Amniotic stem cell (primary cell): ENCODE measurements at places on chromosomes 1 and 21.

GRCh38 chr1:202146993-202147392 is 2.5 kb upstream of the ARL8A start:
- DNase-seq, result no peak

- DNase-seq, result no peak
Observed at GRCh38 chr1:186790101-186790500, 38.6 kb upstream of the PLA2G4A start.

DNA sequence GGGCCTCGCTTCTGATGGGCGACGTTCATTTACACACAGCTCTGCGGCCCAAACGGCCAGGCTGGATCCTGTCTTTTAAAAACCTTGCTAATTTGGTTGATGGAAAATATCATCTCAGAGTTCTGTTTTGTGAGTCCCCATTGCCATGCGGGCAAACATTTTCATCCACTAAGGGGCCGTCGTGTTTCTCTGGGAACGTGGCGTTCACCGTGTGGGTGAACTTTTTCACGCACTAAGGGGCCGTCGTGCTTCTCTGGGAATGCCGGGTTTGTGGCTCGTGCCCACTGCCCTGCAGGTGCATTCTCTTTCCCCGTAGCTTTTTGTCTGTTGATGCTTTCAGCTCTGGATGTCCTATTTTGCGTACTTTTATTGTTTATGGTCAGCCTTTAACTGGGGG is 6.8 kb downstream of the COL18A1 start:
- DNase-seq, result no peak

DNA sequence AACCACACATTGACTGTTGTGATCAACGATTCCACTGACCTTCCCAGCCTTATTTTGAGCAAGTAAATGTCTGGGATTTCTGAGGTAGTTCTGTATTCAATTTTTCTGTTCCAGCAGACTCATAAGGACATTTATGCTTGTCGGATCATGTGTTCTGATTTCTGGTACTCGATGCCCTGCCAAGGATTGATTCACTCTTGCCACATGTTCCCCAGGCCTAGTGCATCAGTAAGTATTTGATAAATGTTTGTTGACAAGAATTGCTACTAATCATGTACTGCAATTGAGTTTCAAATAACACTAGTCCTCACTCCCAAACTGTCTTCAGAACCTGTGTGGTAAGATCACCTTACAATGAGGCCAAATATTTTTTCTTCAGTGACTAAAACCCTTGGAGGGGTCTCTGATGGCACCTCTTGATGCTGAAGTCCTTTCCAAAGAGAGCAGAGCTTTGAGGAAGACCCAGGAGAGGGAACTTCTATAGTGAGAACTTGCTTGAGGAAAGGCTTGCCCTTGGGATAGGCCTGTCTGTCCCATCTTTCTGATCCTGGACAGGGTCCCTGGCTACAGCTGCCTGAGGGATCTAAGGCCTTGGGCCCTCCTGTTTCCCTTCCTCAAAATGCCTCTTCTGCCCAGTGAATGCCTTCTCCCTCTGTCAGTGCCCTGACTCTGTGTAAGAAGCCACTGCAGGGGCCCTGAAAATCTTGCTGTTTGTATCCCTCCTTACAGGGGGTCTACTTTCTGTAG is 115.8 kb upstream of the FAM78B start:
- DNase-seq, result no peak

DNA sequence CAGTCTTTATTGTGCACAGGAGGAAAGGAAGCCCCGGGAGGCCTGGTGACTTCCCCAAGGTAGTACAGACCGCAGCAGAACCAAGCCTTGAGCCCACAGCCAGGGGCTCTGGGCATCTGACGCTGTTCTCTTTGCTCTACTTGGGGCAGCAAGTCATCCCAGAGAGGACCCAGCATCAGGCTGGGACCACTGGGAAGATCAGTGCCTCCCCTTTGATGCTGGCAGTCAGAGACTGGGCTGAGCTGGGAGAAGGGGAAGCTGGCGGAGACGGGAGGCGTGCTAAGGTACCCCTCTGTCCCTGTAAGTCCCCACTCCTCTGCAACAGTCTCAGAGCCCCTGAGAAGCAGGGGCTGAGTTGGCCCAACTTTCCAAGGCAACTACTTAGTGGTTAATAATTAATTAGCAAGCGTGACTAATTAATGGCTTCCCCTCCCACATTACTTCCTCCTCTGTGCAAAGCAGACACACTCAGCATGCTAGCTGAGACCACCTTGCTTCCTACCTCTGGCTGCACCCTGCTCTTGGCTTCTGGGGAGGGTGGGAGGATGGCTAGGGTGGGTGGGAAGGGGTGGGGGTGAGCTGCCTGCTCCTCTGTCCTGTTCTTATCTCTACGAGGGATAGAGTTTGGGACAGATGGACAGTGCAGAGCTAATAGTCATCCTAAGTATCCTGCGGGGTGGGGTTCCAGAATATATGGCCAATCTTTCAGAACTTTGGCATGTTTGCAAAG is 1.3 kb downstream of the INAVA start:
- DNase-seq, result no peak

DNA sequence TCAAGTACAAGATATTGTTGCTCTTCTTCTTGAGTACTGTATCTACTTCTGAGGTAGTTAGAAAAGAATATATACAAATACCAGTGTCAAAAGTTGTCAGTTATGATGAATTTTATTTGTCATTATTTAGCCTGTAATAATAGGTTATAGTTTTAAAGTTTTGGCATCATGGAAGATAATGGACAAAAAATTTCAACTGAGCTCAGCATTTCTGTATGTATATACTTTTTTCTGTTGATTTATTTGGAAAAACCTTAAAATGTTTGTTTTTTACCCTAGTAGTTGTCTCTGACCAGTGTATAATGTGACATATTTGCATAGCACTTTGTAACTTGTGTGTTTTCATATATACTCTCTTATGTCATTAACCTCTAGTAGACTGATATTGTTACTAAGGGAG is 11.1 kb downstream of the SLC35A3 start:
- DNase-seq, result no peak

DNA sequence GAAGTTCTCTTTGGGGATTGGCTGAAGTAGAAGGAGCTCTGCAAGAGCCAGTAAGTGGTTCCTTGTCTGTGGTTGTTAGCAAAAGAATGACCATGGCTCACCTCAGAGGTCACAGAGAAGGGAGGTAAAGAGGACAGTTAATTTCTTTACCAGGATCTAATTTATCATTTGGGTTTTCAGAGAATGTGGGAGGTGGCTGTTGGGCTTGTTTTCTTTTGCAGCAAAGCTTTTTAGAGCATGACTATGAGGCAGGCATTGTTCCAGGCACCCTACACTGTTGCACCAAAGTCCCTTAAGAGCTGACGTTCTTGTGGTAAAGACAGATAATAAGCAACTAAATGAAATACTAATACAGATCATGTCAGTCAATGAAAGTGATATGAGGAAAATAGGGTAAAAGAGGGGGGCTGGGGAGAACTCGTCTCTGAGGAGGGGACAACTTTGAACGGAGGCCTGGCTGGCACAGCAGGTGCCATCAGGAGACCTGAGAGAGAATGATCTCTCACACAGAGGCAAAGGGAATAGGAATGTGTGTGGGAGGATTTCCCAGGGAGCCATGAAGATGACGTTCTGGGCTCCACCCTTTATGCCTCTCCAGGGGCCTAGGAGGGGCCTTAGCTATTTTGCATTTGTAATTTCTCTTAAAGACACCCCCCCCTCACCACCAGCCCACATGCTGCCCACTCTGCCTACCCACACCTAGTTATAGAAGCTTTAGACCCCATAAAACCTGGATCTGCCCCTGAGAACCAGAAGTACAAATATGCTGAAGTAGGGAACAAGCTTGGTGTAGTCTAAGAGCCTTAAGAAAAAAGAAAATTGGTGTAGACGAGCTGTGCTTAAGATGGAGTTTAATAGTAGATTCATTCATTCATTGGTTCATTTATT is 177.5 kb downstream of the ROR1 start:
- DNase-seq, result no peak

DNA sequence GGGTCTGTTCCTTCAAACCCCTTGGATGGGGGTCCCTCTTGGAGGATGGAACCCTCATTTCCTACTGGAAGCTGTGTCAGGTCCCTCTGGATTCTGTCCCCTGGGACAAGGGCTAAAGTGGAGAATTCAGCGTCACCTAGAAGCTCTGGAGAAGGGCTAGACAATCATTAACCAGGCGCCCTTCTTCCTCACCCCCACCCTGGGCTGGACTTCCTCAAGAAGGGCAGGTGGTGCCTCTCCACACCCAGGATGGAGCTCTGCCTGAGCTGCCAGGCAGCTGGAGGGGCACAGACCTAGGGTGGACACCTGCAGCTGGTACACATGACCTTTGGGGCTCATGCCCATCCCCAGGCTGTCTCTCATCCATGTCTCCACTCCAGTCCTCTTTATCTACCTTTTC is 3.6 kb downstream of the CELF3 start:
- DNase-seq, result no peak

- DNase-seq, result no peak
Observed at GRCh38 chr1:44605914-44606615, 68.2 kb downstream of the TMEM53 start.

- peak; percentile 74 for DNase-seq
Observed at GRCh38 chr21:32256873-32257620, 21.8 kb downstream of the MIS18A start.

GRCh38 chr1:11143907-11144306 is 44.2 kb upstream of the EXOSC10 start:
- no peak for DNase-seq

- no peak for DNase-seq
Observed at GRCh38 chr1:91604632-91605031, 104.0 kb downstream of the CDC7 start.

- no peak for DNase-seq
Observed at GRCh38 chr1:14369526-14370213, 228.8 kb upstream of the KAZN start.

- DNase-seq, result no peak
Observed at GRCh38 chr1:11301601-11302000, 28.6 kb downstream of the UBIAD1 start.

- no peak for DNase-seq
Observed at GRCh38 chr1:81409780-81410274, 390.9 kb upstream of the ADGRL2 start.

GRCh38 chr1:226954777-226955176 is 14.7 kb downstream of the COQ8A start:
- DNase-seq, result no peak

DNA sequence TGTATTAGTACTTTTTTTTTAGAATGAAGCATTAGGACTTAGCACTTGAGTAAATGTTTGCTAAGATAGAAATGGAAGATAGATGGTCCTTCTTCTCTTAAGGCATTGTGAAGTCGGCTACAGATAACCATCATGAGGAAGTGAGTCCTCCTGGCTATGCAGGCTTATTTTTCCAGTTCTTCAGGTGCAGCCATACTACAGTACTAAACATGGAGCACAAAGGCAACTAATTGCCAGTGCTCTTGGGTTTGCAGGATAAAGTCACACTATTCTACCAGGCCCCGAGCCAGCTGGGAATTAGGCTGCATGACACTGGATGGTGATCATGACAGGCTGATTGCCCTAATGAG is 197.3 kb upstream of the SGIP1 start:
- DNase-seq, result no peak

GRCh38 chr21:36846631-36847030 is 119.8 kb downstream of the HLCS start:
- no peak for DNase-seq

- DNase-seq, result no peak
Observed at GRCh38 chr21:39373634-39374033, 24.7 kb upstream of the HMGN1 start.

DNA sequence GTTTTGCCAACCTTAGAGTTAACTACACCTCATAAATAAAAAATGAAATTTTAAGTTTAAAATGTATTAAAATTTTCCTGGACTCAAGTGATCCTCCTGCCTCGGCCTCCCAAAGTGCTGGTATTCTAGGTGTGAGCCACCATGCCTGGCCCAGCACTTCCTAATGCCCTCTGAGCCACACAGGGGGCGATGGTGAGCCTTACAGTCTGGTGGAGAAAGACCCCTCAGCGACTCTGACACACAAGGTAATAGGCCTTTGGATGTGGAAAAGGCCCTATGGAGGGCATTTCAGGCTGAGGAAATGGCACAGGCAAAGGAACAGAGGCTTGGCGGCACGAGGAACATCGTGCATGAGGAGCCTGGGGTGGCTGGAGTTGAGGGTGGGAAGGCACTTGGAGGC is 6.7 kb downstream of the CITED4 start:
- DNase-seq, result no peak

- DNase-seq, result no peak
Observed at GRCh38 chr1:193905288-193906085, 719.1 kb upstream of the B3GALT2 start.

DNA sequence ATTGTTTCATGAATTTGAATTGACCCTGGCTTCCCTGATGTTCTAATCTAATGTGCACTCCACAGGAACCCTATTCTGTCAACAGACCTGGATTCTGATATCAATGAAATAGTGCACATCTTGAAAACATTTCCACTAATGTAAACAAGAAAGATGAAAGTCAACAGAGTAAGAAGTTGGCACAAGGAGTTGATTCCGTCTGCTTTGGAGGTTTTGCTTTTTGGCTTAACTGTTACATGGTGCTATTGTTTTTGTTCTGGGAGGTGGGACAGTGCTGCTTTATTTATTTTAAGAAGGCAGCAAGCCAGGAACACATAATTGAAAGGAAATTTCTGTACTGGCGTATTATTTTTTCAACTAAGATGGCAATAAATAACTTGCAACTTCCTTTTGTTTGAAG is 73.3 kb downstream of the LEPR start:
- DNase-seq, result no peak

DNA sequence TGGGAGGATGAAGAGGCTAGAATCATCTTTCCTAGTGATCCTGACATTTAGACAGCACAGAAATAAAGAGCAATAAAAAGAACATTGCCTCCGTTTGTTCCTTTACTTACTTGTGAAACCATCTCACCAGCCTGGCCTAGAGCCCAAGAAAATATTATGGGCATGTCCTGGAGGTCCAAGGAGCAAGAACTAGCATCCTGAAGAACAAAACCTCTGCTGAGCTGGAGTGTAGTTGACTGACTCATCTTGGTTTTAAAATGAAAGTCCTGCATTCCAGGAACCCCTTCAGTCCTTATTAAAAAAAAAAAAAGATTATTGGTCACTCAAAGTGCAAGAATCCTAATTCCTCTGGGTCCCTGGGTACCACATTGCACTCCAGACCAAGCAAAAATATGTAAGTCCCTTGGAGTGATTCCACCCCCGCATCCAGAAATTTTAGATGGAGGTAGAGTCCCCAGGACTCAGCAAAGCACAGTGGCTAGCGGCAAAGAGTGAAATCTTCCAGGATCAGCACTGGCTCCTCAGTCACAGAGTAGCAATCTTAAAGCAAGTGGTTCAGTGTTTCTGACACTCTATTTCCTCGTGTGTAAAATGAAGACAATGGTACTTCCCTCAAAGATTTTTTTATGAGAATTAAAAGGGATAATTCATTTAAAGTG is 7.0 kb downstream of the SMCP start:
- DNase-seq, result no peak

DNA sequence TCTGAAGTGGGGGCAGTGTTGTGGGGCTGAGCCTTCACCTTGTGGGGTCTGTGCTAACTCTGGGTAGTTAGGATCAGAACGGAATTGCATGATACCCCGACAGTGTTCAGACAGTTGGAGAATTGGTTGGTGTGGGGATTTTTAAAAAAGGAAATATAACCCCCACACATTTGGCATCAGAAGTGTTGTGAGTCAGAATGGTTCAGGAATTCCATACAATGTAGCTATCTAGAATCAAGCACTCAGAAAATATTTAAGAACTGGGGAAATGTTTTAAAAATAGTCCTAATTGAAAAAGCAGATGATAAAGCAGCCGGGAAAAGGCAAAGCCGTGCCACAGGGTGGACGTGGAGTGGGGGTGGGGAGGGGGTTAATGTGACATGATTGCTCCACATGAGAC is 6.5 kb upstream of the S100A7 start:
- no peak for DNase-seq
